Amniotic epithelial cell (primary cell): ENCODE measurements at places on chromosomes 2 and 18.
A peak's percentile ranks its signal among the peaks of the same experiment; 100 is the strongest.

GRCh38 chr2:190550137-190550536, 15.6 kb upstream of the NEMP2 start:
- no peak for DNase-seq

DNA sequence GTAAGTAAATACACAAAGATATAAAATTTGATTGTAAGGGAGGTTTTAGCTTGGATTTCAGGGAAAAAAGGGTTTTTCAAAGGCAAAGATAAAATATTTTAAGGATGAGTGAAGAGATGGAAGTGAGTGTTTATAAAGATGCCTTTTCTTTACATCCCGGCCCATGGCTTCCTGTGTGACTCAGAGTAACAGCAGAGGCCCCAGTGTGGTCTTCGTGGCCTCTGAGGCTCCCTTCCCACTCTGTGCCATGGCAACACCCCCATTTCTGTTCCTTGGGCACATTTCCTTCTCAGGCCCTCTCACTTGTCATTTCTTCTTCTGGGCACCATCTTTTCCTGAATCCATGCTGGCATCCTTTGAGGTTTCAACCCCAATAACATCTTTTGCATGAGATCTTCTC, 92.6 kb upstream of the TMEM18 start:
- no peak for DNase-seq

GRCh38 chr18:76412010-76412817, 82.8 kb downstream of the ZNF516 start:
- DNase-seq = peak; percentile 36

DNA sequence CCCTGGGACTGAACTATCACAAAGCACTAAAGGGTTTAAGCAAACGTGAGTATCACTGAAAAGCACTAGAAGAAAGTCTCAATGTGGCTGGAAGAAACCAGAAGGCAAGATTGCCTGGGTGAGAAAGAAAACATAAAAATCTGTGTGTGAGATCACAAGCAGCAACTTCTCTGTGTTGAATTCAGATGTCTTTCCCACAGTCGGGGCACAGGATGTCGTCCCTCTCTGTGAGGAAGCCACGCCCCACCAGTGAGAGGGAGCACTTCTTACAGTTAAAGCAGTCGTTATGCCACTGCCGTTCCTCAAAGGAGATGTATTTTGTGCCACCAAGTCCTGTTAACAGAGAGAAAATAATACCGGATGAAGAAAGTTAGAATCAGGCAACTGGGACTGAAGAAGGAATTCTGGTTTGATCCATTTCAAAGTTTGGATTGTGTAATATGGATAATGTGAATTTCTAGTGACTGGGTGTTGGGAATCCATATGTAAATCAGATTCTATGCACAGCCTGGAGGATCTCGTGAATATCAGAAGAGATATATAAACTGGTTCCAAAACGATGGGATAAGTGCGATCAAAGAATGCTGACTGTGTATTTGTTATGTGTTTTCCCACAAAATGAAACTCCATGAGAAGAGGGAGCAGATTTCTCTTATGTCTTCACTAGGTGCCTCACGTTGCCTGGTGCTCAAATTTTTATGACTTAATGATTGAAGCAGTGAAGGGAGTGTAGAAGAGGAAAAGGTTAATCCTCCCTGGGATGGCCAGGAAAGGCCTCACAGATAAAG, 24.0 kb downstream of the C2orf49 start:
- no peak for DNase-seq

DNA sequence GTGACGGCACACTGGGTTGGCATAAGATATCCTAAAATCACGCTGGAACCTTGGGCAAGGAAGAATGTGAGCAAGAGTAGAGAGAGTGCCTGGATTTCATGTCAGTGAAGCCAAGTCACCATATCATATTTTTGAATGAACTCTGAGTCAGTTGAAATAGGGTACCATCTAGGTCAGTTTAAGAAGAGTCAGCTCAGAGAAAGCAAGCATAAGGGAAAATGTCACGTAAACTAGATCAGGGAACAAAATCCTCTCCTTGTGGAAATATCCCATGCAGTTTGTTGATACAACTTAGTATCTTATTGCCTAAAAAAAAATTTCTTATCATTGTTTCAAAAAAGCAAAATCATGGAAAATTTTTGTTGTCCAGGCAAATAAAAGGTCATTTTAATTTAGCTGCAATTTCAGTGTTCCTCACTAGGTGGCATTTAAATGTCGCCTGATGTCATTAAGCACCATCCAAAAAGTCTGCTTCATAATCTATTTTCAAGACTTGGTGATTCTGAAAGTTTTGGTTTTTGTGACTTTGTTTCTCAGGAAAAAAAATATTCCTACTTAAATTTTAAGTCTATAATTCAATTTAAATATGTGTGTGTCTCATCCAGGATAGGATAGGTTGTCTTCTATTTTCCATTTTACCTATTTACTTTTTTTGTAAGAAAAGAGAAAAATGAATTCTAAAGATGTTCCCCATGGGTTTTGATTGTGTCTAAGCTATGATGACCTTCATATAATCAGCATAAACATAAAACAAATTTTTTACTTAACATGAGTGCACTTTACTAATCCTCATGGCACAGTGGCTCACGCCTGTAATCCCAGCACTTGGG, 19.6 kb downstream of the RSAD2 start:
- peak; percentile 34 for DNase-seq

DNA sequence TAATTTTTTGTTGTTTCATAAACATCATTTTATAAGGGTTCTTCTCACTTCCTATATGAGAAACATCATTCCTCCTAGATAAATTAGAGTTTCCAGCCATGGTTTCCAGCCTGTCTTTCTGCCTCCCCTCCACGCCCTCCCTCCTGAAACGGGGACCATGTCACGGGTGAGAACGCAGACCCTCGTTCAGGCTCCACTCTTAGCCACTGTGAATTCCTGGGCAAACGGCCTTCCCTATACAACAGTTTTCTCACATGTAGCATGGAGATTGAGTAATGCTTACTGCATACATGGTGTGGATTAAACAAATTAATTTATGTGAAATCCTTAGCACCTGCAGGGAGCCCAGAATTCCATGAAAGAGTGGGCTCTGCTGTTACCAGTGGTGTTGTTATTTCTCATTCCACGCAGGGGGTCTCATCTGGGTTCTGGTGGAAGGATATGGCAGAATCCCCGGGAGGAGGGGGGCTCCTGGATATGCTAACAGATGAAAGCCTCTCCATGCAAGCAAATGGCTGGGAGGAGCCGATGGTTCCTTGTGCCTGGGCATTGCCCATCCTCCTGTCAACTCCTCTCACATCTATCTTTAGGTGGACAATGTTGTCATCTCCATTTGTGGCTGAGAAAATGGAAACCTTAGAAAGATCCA, 54.0 kb upstream of the TWIST2 start:
- DNase-seq = no peak

- DNase-seq = no peak
Measured at GRCh38 chr18:77109648-77110019, 22.9 kb downstream of the MBP start.

DNA sequence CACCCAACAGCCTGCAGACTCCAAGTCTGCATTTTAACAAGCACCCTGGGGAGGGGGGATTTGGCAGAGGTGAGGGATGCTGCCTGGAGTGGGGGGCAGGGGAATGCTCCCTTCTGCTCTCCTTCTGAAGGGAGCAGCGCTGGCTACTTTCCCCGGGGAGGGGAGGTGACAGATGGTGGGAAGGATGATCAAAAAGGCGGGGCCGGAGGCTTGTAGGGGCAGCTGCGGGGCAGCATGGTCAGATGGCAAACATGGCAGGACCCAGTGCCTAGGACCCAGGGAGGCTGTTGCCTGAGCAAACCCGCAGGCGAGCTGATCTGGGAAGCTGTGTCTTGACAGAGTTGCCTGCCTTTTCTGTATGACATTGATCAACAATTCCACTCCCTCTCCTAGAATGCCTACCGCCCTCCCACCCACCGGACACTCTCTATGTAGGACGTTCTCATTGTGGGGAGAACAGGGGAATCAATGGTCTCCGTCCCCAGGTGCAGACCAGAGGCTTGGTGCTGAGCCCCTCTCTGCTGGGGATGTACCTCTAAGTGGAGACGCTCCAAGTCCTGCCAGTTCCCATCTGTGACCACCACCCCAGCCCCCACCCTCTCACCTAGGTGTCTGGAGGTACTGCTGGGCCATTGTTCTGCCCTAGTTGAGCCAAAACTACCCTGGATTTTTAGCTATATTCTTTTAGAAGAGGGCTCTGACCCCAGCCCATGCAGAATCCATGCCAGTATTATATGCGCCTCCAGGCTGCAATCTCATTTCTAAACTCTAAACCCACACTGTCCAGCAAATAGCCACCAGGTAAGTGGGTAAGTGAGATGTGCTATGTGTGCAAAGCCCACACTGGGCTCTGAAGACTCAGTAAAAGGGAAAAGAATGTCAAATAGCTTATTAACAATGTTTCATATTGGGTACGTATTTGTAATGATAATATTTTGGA, 89.7 kb upstream of the SEC11C start:
- no peak for DNase-seq

- no peak for DNase-seq
Measured at GRCh38 chr2:100223502-100223901, 81.1 kb upstream of the AFF3 start.

DNA sequence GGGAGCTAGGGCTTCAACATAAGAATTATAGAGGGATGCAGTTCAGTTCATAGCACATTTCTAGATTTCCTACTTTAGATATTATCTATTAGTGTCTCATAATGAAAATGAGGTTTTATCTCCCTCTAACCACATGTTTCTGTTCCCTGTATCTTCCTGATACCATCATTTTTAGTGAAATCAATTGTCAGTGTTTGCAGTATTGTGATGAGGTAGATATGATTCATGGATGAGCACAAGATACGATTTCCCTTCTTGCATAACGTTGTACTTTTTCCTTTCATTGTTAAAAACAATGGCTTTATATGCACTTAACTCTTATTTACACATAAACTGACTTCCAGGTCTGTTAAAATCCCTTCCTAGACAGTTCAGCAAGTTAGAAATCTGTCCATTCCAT, 211.4 kb downstream of the ZBTB7C start:
- DNase-seq = peak; percentile 35

DNA sequence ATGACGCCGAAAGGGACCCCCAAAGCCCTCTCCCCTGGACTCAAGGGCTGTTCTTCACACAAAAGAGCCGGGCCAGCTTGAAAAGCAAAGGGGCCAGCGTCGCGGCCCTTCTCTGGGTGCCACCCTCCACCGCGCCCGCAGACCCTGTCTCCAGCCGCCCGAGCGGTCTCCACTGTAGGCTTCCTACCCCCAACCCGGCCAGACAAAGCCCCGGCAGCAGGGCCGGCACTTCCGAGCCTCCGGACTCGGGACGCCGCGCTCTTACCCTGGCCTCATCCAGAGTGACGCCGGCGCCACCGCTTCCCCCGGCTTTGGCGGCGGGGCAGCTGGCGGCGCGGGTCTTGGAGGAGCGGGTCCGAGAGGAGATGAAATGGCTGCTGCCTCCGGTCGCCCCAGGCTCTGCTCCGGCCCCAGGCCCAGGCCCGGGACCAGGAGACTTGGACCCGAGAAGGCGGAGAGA, 603 bp downstream of the ATAD2B start:
- no peak for DNase-seq

- no peak for DNase-seq
Measured at GRCh38 chr2:238594796-238595749, 168.3 kb downstream of the ASB1 start.

- DNase-seq = no peak
Measured at GRCh38 chr2:154698296-154698720, at the start of gene KCNJ3. Gene KCNJ3 (plus strand): TSS chr2:154698695. CDS start chr2:154698776, 81 bp downstream.

- no peak for DNase-seq
Measured at GRCh38 chr2:162908567-162908966, 70.0 kb upstream of the KCNH7 start.

DNA sequence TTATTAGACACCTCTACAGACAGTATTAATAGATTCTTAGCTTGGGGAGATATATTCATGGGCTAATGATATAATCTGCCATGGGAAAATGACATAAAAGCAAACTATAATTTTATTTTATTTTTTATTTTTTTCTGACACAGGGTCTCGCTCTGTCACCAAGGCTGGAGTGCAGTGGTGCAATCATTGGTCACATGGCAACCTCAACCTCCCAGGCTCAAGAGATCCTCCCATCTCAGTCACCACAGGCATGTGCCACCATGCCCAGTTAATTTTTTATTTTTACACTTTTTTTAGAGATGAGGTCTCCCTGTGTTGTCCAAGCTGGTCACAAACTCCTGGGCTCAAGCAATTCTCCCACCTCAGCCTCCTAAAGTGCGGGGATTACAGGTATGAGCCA, 39.3 kb downstream of the RTN4 start:
- DNase-seq = peak; percentile 40

GRCh38 chr2:74552914-74553811, 579 bp downstream of the LOXL3 start:
- DNase-seq = peak; percentile 31

DNA sequence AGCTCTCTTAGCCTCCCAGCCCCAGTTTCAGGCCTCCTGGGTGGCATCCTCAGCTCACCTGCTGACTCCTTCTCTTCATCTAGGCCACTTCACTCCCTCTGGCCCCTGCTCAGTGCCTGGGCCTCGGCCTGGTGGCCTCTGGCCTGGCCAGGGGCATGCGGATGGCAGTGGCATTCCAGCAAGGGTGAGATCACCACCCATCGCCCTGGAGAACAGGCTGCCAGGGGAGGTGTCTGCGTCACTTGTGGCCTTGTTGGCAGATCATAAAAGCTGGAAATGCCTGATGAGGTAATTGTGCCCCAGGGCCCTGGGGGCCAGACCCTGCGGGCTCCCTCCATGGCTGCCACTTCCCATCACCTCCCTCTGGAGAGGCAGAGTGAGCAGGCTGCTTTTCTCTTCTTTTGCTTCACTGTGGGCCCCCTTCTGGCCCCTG, 72.5 kb upstream of the SMAD2 start:
- peak; percentile 75 for DNase-seq

DNA sequence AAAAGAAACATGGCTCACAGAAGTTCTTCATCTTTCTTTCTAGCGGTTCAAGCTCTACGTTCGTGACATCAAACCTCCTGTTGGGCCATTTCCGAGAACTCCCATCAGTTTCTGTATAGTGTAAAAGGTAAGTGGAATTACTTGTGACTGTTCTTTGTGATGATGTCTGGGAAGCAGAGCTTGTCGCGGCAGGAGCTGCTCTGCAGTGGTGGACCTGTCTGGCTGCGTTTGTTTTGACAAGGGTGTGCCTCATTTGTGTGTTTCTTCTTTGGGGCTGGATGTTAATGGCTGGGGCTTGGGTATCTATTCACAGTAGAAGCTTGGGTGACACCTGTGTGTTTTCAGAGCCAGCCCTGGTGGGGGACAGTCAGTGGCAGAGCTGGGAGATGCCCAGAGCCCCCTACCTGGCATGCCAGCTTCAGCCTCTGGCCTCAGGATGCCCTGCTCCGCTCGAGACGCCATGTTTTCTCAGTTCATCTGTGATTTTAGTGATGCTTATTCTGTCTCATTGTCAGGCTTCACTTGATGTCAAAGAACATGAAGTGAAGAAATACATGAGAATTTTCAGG, 59.6 kb downstream of the LDLRAD4 start:
- no peak for DNase-seq

- DNase-seq = no peak
Measured at GRCh38 chr2:8303322-8303832, 378.5 kb upstream of the ID2 start.

GRCh38 chr2:233414273-233414654, 60.0 kb downstream of the DGKD start:
- no peak for DNase-seq

GRCh38 chr2:215870088-215870490, 143.3 kb downstream of the MREG start:
- peak; percentile 32 for DNase-seq

GRCh38 chr2:180604077-180604476, 376.3 kb upstream of the UBE2E3 start:
- peak; percentile 79 for DNase-seq
